Amniotic epithelial cell (primary cell): ENCODE measurements at places on chromosomes 12 and 14.

DNA sequence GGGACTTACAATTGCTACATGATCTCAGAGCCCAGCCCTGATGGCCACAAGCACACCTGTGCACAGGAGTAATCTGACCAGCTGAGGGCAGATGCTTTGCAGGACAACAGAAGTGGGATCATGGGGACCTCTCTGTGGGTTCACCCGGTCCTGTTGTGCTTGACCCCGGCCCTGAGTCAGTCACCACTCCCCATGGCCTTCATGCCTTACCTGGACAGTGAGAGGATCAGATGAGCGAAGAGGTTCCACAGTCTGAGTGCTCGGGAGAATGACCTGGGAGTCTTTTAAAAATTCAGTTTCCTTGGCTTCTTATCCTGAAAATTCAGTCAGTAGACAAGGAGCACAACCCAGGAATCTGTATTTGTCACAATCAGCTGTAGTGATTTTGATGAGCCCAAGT, 88.1 kb downstream of the NTF3 start:
- DNase-seq: no peak

DNA sequence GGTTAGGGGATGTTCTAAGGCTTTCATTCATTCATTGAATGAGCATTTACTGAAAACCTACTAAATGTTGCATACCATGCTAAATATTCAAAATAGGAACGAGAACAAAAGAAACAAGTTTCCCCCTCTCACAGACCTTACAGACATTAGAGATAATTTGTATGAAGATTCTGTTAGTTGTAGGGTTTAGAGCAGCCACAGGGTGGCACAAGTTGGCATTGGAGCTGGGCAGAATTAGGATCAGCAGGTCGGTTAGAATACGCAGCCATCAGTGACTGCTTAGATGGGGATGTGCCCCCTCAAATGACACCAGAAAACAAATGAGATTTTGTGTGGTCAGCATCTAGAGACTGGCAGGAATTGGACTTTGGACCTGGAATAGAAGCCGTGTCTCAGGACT, 166.3 kb upstream of the DAAM1 start:
- peak; percentile 5 for DNase-seq

DNA sequence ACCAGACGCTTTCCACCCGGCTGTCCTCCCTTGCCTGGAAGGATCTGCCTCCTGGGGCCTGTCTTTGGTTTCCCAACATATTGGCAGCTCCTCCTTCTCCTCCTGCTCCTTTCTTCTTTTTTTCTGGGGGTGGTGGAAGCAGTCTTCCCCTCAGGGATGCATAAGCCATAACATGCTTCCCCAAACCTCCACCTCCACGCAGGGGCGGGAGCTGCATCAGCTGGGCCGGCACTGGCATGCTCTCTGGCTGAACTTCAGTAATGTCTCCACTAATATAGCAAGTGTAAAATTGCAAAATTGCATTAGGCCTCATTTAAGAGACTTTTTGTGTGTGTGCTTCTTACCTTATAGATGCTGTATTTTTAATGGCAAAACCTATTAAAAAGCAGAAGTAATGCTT, 58.6 kb downstream of the GLT1D1 start:
- DNase-seq: no peak

GRCh38 chr12:130571089-130571488, 145.0 kb downstream of the RIMBP2 start:
- no peak for DNase-seq

GRCh38 chr14:94543449-94544124, 17.7 kb upstream of the SERPINA4 start:
- no peak for DNase-seq

DNA sequence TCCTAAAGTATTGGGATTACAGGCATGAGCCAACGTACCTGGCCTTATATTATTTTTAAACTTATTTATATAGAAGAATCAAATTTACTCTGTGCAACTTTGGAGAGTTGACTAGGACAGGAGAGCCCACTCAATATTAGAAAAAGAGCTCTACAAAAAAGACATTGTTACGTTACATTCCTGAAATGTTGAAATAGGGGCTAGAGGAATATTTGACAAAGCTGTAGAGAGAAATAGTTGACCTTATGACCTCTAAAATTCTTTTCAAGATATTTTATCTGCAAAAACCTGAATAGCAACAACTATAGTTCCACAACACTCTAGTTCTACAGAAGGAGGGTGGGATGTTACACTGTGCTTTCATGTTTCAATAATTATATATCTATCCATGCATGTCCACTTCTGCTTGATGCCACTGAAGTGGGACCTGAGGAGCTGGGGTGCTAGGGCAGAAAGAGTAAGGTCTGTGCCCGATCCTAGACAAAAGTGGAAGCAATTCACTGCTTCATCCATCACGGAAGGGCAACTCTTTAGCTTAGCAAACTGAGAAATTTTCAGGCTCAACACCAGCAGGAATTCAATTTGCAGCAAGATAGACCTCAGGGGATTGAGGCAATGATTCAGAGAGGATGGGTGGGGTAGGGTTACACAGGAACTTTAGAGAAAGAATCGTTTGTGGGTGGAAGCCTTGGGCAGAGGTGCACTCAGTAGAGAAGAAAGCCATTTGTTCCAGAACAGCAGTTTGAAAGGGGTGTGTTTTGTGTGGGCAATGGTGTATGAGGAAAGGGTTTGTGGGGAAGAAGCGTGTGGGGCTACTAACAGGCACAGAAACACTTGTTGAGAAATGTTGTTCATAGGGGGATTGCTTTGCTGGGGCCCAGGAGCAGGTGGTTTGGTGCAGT, 16.0 kb upstream of the RNASE10 start:
- peak; percentile 32 for DNase-seq

DNA sequence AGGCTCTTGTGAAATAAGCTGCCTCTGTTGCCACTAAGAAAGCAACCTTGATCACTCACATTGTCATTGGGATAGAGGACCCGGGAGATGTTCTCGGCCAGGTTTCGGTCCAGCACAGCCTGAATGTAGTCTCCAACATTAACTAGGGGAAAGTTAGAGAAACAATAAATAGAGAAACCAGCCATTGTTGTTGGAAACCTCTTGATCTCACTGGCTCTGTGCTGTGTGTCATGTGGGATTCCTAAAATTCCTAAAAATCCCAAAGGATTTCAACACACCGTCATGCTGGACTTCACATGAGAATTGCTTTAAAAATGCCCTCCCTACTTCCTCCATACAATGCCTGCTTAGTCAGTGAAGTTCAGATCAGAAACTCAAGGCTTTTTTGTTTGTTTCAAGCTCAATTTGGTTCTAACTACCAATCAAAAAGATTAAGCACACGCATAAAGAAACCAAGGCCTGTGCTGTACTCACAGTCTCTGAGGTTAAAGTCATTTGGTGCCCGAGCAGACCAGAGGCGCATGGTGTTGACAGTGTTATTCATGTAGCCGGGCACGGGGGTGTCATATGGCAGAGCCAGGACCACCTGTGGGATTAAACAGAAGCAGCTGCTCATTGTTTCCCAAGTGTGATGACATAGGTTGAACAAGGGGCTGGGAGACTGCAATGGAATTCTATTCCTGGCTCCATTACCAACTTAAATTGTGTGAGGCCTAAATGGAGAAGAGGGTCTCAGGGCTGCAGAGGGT, 23.6 kb downstream of the PYGL start:
- peak; percentile 93 for DNase-seq

GRCh38 chr12:105888696-105889095, 250.1 kb downstream of the NUAK1 start:
- peak; percentile 87 for DNase-seq

GRCh38 chr14:23653051-23653450, 16.9 kb downstream of the DHRS2 start:
- DNase-seq: peak; percentile 45

GRCh38 chr12:18382236-18382885, 121.0 kb downstream of the PIK3C2G start:
- DNase-seq: peak; percentile 76
